WTC11 (cell line): ENCODE measurements at places on chromosomes 7 and 10. TPM values are rescaled to one million over a fixed set of nuclear protein-coding genes. Genes with fewer than 3 reads are reported as not detected.

Gene HTR7
- 8.9 to 11.2 TPM (median 9.3 TPM) in 3 replicates for total RNA-seq

Gene DDC
- total RNA-seq = not detected in 3 replicates

DNA sequence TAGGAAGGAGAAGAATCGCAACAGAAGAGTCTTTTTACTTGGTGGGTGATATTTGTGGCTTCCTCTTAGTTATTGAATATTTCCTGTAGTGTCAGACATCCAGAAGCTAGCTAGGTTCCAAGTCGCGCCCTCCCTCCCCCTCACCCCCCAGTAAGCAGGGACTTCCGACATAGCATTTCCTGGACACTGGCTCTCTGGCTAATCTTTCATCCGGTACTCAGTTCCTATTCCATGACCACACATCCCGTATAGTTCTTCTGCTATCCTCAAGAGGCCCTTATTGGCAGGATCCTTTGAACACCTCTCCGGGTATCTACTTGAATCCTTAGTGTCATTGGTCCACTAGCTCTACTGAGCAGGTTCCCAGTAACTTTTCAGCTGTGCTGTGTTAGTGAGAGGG, 167.8 kb downstream of the HDAC9 start:
- no peaks in the 10 kb centered on the region for H3K36me3 ChIP-seq
- no peaks in the 10 kb centered on the region for H3K27me3 ChIP-seq
- H3K4me1 ChIP-seq = peaks cover 12% of the 10 kb centered on the region
- no peak for DNase-seq

DNA sequence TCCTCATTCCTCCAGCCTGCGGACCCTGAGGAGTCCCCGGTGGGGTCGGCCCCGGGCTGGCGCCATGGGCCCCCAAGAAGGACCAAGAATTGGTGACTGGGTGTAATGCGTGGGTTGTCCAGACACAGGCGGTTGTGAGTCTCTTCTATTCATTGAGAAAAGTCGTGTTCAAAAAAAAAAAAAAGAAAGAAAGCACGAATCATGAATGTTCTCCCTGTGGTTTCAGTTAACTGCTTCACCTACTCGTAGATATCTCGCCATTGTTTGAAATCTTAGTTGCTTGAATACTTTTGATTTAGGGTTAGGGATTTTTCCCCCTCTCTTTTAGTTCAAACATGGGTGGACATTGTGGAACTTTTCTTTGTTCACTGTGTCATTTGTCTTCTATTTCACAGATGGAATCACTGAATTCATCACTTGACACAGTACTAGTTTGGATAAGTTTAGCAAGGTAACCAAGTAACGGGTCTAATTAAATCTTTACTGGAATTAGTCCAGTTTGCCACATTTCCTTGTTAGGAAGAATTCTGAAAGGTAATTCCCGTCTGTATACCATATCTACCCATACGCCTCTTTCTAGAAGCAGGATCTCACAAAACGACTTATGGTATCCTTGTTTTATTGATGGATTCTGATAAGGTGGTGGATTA, 775 bp downstream of the STARD3NL start:
- peaks cover 18% of the 10 kb centered on the region for H3K4me1 ChIP-seq
- DNase-seq = no peak
- peak overlapping the region; percentile 72 for H3K27ac ChIP-seq
- H3K27me3 ChIP-seq = peaks cover 13% of the 10 kb centered on the region
- H3K36me3 ChIP-seq = peaks cover under 1% of the 10 kb centered on the region

GRCh38 chr7:115840702-115841101, 189.9 kb downstream of the TFEC start:
- no peaks in the 10 kb centered on the region for H3K36me3 ChIP-seq
- H3K4me3 ChIP-seq = no peak overlapping the region
- H3K4me1 ChIP-seq = peaks cover 3% of the 10 kb centered on the region; the same call in 1 of the 2 replicates

GRCh38 chr7:2301511-2301863, 12.8 kb downstream of the SNX8 start:
- peak overlapping the region; percentile 31; the same call in 1 of the 2 replicates for H3K4me3 ChIP-seq
- no peaks in the 10 kb centered on the region; the same call in 1 of the 2 replicates for H3K27me3 ChIP-seq
- H3K27ac ChIP-seq = peak overlapping the region; percentile 96
- peak; percentile 67 for DNase-seq
- peaks cover 30% of the 10 kb centered on the region for H3K4me1 ChIP-seq
- peaks cover 26% of the 10 kb centered on the region for H3K36me3 ChIP-seq

DNA sequence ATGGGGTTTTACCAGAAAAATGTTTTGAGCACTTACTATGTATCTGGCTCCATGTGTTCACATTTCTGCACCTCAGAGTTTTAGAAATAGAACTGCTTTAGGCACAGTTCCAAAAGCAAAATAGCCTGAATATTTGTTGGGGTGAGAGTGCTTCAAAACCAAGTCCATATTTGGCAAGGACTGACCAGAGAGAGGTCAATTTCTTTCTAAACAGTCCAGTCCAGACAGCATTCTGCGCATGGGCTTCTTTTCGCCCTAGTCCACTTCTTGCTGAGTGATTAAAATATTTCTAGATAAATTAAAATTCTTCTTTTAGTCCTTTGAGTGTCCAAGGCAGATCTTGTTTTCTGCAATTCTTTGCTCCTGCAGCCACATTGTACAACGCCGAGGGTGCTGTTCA, 427.0 kb downstream of the PHTF2 start:
- no peak overlapping the region for H3K27ac ChIP-seq
- H3K36me3 ChIP-seq = peaks cover 3% of the 10 kb centered on the region; the same call in 1 of the 2 replicates
- no peak for DNase-seq
